ENCODE measurements at places on chromosomes 3 and 15. TPM values are rescaled to one million over a fixed set of nuclear protein-coding genes. Genes with fewer than 3 reads are reported as not detected.
A peak's percentile ranks its signal among the peaks of the same experiment; 100 is the strongest.

TTC21A gene
- 8.6 TPM for total RNA-seq

ZKSCAN7 gene
- 4.2 TPM for total RNA-seq

TMEM108 gene
- 8.6 TPM for total RNA-seq

- H3K27ac ChIP-seq, result no peak overlapping the region
- no peaks in the 10 kb centered on the region for H3K27me3 ChIP-seq
- no peaks in the 10 kb centered on the region for H3K36me3 ChIP-seq
Observed at GRCh38 chr3:114442246-114442645, 148.4 kb downstream of the TIGIT start.

DNA sequence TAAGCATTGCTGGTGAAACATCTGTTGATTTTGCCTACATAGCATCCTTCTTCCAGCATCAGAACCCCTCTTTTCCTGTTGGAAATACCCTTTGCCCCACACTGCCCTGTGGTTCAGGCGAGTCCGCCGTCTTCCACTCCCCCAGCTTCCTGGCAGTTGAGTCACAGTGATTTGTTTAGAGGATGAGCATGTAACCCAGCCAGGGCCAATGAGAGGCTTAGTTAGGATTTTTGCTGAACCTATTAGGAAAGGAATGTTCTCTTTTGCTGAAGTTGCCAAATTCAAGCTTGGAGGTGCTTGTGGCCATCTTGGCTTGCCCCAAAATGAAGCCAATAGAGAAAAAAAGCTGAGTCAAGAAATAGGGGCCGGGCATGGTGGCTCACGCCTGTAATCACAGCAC is 19.0 kb upstream of the MEX3B start:
- no peak overlapping the region for H3K4me3 ChIP-seq
- no peak overlapping the region for H3K27ac ChIP-seq
- H3K36me3 ChIP-seq, result no peaks in the 10 kb centered on the region

DNA sequence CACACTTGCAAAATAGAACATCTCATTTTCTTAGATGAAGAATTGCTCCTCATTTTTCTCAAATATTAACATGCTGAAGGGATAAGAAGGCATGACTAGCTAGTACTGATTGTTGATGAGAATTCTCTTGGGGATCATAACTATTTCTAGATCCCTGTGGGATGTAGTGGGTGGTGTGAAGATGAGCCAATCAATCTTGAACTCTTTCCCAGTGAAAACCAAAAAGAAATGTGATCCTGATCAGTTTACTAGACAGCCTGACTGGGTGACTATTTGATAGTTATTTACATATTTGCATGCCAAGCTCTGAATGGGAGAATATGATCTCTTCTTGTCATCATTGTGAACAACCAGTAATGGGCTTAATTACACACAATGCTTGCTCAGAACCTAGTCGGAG is 63.7 kb downstream of the ZIC1 start:
- no peaks in the 10 kb centered on the region for H3K36me3 ChIP-seq
- H3K27ac ChIP-seq, result no peak overlapping the region
- no peak overlapping the region for H3K4me3 ChIP-seq
- DNase-seq, result no peak
- no peaks in the 10 kb centered on the region for H3K4me1 ChIP-seq
- no peaks in the 10 kb centered on the region for H3K27me3 ChIP-seq

DNA sequence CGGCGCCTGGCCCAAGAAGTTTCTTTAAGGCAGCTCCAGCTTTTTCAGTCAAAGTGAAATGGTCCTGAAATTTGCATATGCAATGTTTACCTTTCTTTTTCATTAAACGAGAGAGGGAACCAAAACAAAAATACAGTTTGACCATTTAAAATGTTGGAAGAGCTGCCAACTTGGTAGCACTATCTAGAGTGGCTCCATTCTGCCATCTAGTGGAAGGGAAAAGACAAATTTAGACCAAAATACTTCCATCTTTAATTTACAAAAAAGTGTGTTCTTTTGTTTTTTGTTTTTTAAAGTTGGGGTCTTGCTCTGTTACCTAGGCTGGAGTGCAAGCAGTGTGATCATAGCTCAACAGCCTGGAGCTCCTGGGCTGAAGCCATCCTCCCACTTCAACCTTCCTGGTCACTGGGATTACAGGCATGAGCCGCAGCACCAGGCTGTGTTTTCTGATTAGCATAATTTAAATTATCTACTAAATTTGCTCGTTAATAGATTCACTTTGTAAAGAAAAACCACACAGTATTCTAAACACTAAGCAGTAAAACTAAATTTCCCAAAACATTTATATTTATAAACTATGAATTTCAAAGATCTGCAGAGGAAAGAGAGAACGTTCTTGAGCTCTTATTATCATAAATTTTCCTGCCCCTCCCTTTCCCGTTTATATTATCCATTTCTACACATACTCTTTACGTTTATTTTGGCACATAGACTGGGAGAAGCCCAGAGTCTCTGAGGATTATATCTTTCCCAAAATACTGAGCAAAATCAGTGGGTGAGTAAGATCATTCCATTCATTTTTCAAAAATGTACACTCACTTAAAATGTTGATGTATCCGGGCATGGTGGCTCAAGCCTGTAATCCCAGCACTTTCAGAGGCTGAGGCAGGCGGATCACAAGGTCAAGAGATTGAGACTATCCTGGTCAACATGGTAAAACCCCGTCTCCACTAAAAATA is 15.4 kb upstream of the RFC4 start:
- no peak for DNase-seq
- peaks cover 5% of the 10 kb centered on the region for H3K4me1 ChIP-seq
- no peaks in the 10 kb centered on the region for H3K36me3 ChIP-seq
- no peak overlapping the region for H3K4me3 ChIP-seq
- no peak overlapping the region for H3K27ac ChIP-seq

DNA sequence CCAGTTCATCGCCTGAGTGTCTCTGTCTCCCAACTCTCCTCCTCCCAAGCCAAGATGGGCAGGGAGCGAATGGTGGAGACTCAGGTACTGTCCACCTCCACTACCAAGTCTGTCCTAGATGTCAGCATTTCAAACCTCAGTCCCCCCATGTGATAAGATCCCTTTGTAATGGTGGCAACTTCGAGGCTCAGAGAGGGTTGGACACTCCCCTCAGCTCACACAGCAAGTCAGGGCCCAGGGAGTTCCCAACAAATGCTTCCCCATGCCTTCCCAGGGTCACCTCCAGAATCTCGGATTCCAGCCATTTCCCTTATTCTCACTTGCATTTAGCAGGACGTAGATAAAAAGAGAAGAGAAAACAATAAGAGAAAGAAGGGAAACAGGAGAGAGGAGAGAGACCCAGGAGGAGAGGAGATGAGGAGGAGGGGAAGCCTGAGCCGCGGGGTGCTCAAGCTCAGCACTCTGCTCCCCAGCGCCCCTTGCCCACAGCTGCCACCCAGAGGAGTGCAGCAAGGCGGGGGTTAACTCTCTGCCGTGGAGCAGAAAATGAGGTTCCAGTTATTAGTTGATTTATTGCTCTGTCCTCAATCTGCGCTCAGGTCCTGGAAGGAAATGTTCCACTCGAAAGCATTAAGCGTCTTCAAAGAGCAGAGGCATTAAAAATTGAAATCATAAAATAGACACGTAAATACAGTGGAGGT is 84.1 kb upstream of the LINGO1 start:
- H3K27me3 ChIP-seq, result no peaks in the 10 kb centered on the region
- H3K4me1 ChIP-seq, result no peaks in the 10 kb centered on the region
- no peak overlapping the region for H3K4me3 ChIP-seq

- H3K4me1 ChIP-seq, result peaks cover 28% of the 10 kb centered on the region
- H3K36me3 ChIP-seq, result no peaks in the 10 kb centered on the region
- H3K27me3 ChIP-seq, result no peaks in the 10 kb centered on the region
- no peak overlapping the region for H3K4me3 ChIP-seq
Observed at GRCh38 chr3:71421820-71422566, 161.5 kb downstream of the FOXP1 start.

DNA sequence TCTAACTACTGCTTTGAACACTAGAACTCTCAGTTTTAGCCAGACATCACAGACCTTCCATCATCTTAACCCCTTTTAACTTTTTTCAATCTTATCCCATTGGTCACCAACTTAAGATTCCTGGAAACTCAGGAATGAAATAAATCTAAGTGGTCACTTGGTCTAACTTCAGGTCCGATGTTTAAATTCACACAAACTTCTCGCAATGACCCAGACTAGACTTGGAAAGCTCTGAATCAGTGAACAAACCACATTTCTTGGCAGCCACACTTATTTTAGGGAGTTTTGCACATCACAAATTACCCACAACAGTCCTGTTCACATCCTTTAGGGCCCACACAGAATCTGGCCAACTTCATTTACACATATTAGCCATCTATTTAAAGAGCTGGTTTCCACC is 118.9 kb downstream of the MAGI1 start:
- no peaks in the 10 kb centered on the region for H3K27me3 ChIP-seq
- no peaks in the 10 kb centered on the region for H3K4me1 ChIP-seq
- H3K36me3 ChIP-seq, result no peaks in the 10 kb centered on the region
- H3K27ac ChIP-seq, result no peak overlapping the region

DNA sequence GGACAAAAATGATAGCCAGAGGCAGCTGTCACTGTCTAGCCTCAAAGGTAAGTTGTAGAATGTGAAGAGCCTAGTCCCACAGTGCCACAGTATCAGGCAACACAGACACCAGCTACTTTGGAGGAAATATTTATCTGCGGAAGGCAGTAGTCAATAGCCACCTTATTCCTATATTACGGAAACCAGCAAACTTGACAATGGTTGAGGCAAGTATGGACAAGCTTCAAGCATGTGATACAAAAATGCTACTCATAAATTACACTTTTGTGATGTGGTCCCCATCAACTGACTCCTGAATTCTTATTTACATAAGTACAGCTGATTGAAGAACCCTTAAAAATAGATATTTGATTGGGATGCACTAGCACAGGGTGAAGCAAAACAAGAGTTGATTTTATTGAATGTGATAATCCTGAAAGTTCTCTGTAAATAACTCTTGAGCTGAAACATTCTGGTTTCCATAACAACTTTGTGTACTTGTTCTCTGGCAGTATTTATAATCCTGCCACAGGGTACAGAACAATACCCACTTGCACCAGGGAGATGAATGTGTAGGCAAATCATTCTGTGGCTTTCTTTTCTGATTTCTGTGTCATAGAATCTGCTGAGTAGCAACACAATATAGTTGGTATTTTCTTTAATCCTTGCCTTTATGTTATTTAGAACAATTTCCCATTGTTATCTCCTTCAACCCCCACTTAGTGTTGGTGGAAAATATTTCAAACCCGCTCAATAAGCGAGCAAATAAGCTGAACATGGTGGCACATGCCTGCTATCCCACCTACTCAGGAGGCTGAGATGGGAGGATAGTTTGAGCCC is at the start of gene ANKUB1:
Gene ANKUB1 (minus strand): TSS at position 103 of the 819 bp plus-strand sequence. CDS start 188 bp downstream, outside the sequence.
- H3K4me3 ChIP-seq, result no peak within 1 kb of the TSS
- H3K27ac ChIP-seq, result no peak within 1 kb of the TSS
- no peaks in the 10 kb centered on the region for H3K27me3 ChIP-seq

DNA sequence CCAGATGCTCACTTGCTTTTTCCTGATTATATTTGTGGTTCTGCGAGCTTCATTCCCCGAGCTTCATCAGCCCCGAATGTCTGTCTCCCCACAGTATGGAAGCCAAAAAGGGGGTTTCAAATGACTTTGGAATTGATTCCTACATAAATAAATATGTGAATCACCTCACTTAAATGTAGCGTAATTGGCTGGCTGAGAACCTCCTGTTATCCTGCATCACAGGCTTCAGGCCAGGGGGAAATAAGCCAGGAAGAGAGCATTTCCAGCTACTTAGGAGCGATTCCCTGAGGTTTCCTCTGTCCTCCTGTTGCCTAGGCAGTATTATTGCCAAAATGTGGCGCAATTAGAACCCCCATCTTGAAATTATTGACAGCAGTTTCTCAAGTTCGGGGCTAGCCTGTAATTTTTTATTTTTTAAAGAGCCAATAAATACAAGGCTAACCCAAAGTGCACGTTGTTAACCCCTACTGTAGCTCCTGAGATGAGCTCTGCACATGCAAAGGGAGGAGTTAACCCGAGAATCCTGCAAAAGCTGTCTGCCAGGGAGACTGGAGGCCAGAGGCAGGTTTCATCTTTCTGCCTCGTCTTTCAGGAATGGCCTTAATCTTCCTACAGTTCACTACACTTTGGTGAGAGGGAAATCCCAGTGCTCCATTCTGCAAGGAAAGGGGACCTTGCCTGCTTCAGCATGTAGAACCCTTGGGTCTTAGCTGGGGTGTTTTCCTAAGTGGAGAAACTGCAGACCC is 148.2 kb downstream of the ADAMTS9 start:
- DNase-seq, result no peak
- peak overlapping the region; percentile 57 for H3K27ac ChIP-seq
- no peaks in the 10 kb centered on the region for H3K27me3 ChIP-seq
- no peak overlapping the region for H3K4me3 ChIP-seq
- H3K36me3 ChIP-seq, result peaks cover 70% of the 10 kb centered on the region

- H3K27me3 ChIP-seq, result no peaks in the 10 kb centered on the region
- no peak overlapping the region for H3K4me3 ChIP-seq
- H3K27ac ChIP-seq, result no peak overlapping the region
- peak; percentile 77 for DNase-seq
- H3K4me1 ChIP-seq, result peaks cover 6% of the 10 kb centered on the region
- H3K36me3 ChIP-seq, result no peaks in the 10 kb centered on the region
Observed at GRCh38 chr15:100733101-100733842, 130.9 kb downstream of the ASB7 start.

All from esophagus muscularis mucosa (tissue), 4 donors.